ENCODE measurements at places on chromosomes 11 and 22.

DNA sequence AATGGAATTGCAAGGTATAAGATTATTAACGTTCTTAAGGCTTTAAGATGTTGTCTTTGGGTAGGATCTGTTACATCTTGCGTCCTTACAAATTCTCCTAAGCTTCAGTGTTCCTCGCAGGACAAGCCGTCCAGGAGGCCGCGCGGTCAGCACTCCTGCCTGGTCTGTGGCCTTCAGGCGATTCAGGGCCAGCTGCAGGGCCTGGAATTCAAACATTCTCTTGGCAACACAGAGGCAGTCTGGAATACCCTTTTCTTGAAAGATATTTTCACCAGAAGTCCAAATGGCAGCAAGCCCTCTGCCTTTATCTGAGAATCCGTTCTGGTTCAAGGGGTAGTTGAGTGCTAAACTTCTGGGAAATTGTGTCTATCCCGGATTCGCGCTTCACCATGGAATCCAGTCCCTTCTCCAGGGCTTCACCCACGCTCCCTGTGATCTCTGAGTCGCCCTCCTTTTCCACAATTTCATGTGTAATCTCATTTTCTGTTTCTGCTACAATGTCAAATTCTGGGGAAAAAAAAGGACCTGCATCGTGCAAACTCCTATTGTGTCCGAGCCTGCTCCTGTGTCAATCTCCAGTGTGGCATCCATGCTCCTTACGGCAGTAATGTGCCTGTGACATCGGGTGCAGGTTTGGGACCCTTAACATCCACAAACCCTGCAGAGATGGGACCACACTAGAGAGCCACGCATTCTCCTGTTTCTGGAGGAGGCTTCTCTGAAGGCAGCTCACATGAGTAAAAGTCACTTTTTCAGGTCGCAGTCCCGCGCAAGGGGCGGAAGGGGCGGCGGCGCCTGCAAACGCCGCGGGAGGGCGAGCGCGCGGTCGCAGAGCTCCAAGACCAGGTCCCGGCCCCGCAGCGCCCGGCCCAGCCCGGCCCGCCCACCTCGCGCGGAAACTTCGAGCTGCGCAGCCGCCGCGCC lies 25.4 kb upstream of the SORL1 start:
- no peak for DNase-seq

DNA sequence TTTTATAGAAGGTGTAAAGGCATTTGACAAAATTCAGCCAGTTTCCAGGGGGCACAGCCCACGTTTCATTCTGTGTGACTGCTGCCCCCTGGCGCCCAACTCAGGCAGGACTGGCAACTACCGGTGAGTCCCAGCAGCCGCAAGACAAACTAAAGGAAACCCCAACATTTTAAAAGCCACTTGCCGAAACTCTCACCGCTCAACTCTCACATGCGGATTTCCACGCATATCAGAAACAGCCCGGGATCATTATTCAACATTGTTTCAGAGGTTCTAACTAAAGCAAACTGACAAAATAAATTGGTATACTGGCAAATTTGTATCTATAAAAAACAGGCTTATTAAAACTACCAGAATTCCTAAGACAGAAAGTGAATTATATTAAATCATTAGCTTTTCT lies 48.2 kb downstream of the MORC2 start:
- peak; percentile 59 for DNase-seq

DNA sequence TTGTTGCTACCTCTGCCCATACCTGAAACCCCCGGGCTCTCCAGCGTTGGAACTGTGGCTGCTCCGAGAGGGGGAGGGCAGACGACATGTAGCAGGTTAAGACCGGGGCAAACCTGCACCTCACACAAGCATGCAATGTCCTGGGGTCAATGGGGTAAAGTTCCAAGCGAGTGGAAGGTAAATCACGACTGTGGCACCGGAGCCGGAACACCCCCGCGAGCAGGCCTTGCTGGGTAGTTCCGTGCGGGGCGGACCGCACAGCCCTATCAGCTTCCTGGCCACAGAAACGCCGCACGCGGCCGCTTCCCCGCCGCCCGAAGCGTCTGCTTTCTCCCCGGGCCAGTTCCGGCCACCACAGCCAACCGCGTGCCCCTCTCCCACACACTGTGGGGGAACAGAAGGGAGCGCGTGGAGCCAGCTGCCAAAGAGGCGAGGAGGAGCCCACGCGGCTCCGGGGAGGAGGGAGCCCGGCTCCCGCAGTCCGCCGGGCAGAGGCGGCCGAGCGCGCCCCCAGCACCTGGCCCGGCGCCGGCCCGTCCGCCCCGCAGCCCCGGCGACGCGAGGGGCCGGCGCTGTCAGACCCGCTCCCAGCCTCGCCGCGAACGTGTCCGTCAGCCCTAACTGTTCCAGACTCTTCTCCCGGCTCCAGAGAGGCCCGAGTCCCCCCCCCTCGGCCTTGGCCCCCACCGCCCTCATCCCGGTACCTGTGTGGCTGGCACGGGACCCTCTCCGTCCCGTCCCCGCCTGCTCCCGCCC lies 1.6 kb downstream of the SPTBN2 start:
- peak; percentile 8 for DNase-seq

DNA sequence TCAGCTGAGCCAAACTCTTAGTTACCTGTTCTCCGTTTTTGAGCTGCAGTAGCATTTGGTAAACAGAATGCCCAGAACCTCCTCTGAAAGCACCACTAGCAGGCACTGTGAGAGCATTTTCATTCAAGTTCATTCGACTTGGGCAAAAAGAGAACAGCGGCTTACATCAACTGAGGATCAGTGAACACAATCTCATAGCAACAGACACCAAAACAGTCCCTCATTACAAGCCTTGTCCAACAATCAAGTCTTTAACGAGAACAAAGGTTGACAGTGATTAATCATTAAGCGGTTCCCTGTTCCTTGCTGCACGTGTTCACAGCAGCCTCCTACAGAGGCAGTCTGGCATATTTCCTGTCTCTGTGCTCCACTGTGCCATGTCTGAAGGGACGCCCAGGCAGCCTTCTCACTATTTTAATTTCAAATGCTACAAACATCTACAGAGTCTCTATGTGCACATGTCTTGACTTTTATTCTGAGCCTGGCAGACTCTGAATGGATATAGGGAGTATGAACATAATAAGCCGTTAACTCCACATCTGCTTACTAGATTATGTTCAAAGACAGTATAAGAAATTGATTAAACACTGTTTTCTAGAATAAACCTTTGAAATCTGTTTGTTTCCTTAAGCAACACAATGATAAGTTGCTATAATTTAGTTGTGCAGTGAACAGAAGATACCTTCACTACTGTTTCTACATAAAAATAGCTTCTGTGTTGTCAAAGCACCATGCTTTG lies 88.3 kb upstream of the MTMR2 start:
- DNase-seq = peak; percentile 67

DNA sequence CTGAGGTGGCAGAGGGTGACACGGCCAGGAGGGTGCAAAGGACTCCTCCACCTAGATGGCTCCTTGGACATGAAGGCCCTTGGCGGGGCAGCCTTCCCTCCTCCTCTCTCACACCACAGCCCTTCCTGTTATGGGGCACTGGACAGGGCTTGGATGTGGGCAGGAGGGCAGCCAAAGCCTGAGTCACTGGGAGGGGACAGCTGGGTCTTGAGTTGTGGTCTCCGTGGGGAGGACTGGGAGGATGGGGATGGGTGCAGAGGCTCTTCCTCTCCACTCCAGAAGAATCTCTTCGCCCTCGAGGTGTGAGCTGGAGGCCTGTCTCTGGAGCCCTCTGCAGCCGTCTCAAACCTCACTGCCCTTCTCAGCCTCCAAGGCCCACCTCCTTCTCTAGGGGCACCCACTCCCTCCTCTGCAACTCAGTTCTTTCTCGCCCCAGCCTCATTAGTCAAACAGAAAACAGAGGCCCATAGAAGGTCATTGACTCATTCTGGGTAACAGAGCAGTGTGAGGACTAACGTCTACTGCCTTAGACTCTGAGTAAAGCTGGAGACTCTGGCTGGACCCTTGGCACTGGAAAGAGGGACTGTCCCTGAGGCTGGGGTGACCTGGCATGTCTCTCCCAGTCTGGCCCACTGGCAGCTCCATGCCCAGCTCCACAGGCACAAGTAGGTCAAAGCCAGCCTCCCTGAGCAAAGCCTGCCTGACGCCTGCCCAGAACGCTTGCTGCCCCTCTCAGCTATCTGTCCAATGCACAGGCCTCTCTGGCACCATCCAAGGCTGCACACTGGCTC lies 47.5 kb upstream of the CDON start:
- peak; percentile 52 for DNase-seq

DNA sequence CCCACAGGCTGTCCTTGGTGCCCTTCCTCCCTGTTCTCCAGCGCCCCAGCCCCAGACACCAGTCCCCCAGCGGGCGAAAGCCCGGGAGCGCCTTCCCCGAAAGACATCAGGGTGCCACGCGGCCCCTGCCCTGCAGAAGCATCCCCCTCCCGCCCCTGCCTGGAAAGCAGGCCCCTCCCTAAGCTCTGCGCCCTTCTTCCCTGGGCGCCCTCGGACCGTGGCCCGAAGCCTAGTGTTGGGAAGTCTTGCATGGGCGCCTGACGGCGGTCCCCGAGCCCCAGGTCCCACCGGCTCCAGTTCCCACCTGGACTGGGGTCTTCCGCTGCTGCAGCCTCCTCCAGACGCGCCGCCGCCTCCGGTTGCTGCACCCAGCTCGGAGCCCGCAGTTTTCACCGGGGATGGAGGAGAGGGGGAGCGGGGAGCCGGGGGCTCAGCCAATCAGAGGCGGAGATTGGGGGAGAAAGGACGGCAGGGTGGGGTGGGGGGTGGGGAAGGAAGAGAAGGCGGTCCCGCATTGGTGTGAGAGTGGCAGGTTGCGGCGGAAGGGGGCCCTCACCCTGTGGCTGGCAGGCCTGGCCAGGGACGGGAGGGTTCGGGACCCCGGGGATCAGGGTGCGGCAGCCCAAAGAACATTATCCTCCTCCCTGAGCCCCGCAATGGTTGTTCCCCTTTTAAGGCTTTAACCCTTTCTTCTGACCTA lies at the start of gene THY1:
TSS of gene THY1 (minus strand) at position 364 of the 700 bp plus-strand sequence. CDS start 2,267 bp downstream, outside the sequence.
- DNase-seq = peak; percentile 76

GRCh38 chr22:37020192-37020479 lies 594 bp downstream of the MPST start:
- DNase-seq = peak; percentile 52

DNA sequence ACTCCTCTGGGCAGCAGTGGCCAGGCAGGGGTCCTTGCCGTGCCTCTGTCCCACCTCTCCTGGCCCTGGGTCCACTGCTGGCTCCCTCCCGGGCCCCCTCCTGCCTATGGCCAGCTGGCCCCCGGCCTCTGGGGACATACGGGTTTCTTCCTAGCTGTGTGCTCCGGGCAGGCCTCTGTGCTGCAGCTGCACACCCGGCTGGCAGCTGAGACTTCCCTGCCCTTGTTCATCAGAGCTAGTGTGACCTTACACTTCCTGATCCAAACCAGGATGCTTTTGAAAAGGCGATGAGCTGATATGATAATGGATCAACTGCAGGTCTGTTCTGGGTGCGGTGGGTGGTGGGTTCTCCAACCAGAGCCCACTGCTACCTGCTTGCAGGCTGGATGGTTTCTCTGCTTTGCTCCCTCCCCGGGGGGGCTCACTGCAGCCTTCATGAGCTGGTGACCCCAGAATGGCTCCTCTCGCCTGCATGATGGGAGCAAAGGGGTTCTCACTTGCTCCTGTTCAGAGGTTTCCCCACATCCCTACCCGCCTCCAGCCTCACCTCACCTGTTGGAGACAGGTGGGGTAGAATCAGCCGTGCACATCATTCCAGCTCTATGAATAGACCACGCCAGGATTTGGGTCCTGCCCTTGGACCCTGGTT lies 13.3 kb downstream of the B3GAT1 start:
- no peak for DNase-seq

All from fibroblast of skin of back (primary cell).